ENCODE measurements at places on chromosomes 7 and 10.

DNA sequence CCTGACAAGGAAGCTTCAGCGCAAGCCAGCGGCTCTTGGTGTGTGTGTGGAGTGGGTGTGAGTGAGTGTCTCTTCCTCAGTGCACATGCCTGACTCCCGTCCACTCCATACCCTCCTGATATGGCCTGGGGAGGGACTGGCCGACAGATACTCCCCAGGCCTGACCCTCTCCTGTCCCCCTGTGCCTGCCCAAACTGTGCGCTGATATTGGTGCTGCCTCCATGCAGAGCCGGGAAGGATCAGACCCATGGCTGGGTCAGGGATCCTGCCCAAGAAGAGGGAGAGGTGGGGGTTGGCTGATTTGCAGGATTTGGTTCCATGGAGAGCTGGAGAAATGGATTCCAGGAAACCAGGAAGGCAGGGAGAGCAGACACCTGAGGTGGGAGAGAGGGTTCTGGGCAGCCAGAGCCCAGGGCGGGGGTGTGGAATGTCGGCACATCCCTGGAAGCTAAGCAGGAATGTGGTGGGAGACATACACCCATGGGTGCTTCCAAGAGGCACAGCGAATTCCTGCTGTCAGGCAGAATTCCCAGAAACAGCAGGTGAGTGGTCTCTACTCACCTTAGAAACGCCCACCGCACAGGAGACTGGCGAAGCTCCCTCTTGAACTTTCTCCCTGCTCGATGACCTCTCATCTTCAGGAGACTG lies 6.3 kb downstream of the CALML5 start:
- no peaks in the 10 kb centered on the region for H3K36me3 ChIP-seq
- no peaks in the 10 kb centered on the region for H3K27me3 ChIP-seq
- no peaks in the 10 kb centered on the region for H3K4me1 ChIP-seq

- H3K4me1 ChIP-seq, result no peaks in the 10 kb centered on the region
- DNase-seq, result peak; percentile 86
- no peaks in the 10 kb centered on the region for H3K27me3 ChIP-seq
- H3K4me3 ChIP-seq, result peak within 1 kb of the TSS; percentile 67
Observed at GRCh38 chr7:105388356-105389087, at the start of gene SRPK2. Gene SRPK2 (minus strand): TSS chr7:105388921.

- H3K27me3 ChIP-seq, result no peaks in the 10 kb centered on the region
- DNase-seq, result no peak
- H3K27ac ChIP-seq, result no peak overlapping the region
- no peak overlapping the region for H3K4me3 ChIP-seq
Observed at GRCh38 chr7:26685606-26686005, 178.8 kb downstream of the SKAP2 start.

DNA sequence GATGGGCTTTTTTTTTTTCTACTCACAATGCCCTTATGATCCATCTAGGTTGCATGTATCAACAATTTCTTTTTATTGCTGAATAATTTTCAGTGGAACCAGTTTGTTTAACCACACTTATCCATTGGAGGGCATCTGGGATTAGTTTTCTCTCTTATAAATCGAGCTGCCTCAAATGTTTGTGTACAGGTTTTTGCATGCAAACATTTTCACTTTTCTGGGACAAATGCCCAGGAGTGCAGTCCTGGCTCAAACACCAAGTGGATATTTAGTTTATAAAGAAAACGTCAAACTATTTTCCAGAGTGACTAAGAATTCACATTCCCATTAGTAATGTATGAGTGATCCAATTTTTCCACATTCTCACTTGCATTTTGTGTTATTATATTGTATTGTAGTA lies 313.4 kb downstream of the CXCL12 start:
- H3K4me1 ChIP-seq, result no peaks in the 10 kb centered on the region
- no peaks in the 10 kb centered on the region for H3K27me3 ChIP-seq
- no peaks in the 10 kb centered on the region for H3K36me3 ChIP-seq
- no peak overlapping the region for H3K27ac ChIP-seq
- DNase-seq, result no peak
- no peak overlapping the region for H3K4me3 ChIP-seq

DNA sequence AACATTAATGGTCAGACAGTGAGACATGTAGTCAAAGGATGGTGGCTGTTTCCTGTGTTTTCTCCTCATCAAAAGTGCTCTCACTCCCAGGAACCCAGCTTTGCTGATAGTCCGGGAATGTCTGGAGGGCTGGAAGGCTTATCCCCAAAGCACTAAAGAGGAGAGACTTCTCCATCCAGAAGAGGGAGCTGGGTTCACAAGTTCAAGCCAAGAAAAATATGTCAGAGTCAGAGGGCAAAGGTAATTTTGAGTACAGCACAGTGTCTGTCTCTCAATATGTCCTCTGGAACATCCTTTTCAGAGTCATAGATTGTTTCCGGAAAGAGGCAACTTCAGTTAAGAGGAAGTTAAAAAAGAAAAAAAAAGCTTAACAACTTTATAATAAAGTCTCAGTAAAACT lies 281.5 kb upstream of the PHYHIPL start:
- no peaks in the 10 kb centered on the region for H3K4me1 ChIP-seq
- DNase-seq, result peak; percentile 16
- no peaks in the 10 kb centered on the region for H3K27me3 ChIP-seq
- no peak overlapping the region for H3K27ac ChIP-seq
- H3K36me3 ChIP-seq, result no peaks in the 10 kb centered on the region
- H3K4me3 ChIP-seq, result no peak overlapping the region

DNA sequence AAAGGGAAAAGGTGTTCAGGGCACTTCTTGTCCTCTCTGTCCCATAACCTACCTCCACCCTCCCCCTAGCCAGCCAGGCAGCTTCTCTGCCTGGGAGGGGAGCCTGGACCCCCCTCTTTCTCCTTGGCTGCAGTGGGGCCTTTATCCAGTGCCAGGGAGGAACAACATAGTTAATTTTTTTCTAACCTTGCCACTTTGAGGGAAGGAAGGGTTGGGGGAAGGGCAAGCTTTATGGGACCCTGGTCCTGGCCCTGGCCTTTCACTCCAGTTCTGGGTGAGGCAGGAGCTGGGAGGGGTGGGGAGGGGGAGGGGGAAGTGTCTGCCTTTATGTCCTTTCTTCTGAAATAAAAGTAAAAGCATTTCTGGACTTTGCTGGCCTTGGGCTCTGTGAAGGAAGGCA lies 4.5 kb downstream of the VGF start:
- H3K27me3 ChIP-seq, result peaks cover 12% of the 10 kb centered on the region
- H3K36me3 ChIP-seq, result peaks cover 3% of the 10 kb centered on the region
- no peak for DNase-seq
- no peak overlapping the region for H3K4me3 ChIP-seq
- H3K27ac ChIP-seq, result no peak overlapping the region
- H3K4me1 ChIP-seq, result peaks cover 32% of the 10 kb centered on the region

DNA sequence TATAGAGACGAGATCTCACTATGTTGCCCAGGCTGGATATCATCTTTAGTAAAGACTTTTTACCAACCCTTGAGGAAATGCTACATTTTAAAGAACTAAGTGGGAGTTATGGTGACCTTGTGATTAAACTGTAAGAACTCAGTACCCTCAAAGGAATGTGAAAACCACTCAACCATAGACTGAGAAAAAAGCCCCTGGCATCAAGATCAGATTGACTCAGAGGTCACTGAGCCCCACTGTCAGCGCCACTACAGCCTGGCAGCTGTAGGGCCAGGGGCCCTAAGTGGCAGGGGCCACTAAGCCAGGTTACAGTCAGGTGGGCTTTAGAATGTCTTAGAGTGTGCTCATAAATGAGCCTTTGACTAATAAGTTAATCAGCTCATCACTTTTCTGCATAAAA lies 55.9 kb downstream of the APBB1IP start:
- no peak overlapping the region for H3K4me3 ChIP-seq
- no peaks in the 10 kb centered on the region for H3K36me3 ChIP-seq
- H3K27me3 ChIP-seq, result no peaks in the 10 kb centered on the region
- no peaks in the 10 kb centered on the region for H3K4me1 ChIP-seq
- no peak overlapping the region for H3K27ac ChIP-seq

GRCh38 chr10:112838784-112839481 lies 111.1 kb upstream of the TCF7L2 start:
- no peaks in the 10 kb centered on the region for H3K36me3 ChIP-seq
- H3K27me3 ChIP-seq, result no peaks in the 10 kb centered on the region
- no peak overlapping the region for H3K27ac ChIP-seq
- H3K4me3 ChIP-seq, result no peak overlapping the region
- H3K4me1 ChIP-seq, result no peaks in the 10 kb centered on the region
